ENCODE measurements at places on chromosomes 4 and X.
A peak's percentile ranks its signal among the peaks of the same experiment; 100 is the strongest.

- DNase-seq: peak; percentile 45
These were observed 2.1 kb upstream of the FAT1 start for GRCh38 chr4:186725469-186726425.

DNA sequence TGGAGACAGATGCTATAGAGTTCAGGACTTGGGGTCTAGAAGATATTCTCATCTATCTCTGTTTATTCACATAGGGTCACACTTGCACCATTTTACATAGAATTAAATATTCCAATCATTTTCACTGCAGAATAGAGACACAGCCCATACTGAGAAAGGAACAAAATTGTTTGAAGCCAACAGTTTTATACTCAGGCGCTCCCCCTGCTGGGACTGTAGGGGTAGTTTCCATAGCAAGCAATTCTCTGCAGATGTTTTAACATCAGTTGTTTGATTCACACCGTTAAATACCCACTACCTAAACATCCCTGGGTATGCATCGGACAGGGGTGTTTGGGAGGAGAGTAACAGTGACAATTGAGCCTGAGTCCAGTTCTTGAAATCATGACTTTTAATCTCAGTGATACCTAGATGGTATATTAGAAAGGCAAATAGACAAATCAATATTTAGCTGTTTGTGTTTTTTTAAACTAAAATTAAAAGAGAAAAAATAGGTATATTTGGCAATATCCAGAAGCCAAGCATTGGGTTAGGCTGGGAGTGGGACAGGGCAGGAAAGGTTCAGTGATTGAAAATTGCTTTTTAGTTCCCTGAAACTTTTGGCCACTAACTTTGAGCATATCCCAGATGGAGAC lies 33.8 kb downstream of the LONRF3 start:
- no peak for DNase-seq

DNA sequence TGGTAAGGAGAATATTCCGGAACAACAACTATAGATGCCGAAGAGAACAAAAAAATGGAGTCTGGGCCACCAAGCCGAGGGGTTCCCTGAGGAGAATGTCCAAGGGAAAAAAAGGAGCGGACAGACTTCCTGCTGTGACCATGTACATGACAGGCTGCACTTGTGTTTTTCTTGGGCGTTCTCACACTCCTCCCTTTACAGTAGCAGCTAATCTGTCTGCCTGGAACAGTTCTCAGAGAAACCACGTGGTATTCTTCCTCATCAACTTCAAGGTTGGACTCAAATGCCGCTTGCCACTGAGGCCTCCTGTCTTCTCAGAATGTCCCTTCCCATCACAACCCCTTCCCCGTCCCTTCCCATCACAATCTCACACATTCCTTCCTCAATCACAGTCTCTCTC lies 30.8 kb upstream of the MTNR1A start:
- DNase-seq: no peak

GRCh38 chr4:76305971-76306881 lies at the start of gene STBD1:
Gene STBD1 (plus strand): TSS chr4:76306733. CDS start chr4:76306770, 37 bp downstream.
- peak; percentile 41 for DNase-seq

GRCh38 chr4:184849185-184849584 lies 23.4 kb upstream of the ACSL1 start:
- no peak for DNase-seq

DNA sequence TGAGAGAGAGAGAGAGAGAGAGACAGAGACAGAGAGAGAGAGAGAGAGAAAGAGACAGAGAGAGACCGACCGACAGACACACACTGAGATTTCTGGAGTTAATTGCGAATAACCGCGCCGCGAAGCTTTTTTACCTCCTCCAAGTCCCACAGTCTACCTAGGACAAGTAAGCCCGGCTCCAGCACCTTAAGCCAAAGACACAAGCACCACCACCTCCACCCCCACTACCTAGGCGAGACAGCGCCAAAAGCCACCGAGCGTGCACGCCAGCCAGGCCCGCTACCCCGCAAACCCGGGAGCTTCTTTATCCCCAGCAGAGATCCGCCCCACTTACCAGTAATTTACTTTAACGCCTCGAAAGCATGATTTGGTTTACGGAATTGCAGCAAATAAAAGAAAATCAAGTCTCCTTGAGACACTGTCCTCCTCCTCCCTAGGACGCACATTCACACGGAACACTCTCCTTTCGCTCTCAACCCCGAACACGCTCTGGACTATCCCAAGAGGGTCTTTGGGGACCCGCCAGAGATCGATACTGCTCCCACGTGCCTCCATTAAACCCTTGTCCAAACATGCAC lies 649.6 kb upstream of the DIPK2B start:
- DNase-seq: peak; percentile 15

DNA sequence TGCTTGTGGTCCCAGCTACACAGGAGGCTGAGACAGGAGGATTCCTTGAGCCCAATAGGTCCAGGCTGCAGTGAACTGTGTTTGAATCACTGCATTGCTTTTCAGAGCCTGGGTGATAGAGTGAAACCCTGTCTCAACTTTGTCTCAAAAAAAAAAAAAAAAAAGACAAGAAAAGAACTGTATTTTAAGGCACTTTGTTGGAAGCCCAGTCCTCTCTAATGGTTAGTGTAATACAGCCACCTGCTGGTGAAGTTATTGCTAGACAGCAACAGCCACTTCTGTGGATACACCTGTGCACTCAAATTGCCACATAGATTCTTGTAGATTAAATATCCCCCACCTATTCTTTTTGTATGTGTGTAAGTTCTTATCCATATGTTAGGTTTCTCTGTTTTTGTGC lies 10.1 kb upstream of the FGG start:
- DNase-seq: peak; percentile 1

DNA sequence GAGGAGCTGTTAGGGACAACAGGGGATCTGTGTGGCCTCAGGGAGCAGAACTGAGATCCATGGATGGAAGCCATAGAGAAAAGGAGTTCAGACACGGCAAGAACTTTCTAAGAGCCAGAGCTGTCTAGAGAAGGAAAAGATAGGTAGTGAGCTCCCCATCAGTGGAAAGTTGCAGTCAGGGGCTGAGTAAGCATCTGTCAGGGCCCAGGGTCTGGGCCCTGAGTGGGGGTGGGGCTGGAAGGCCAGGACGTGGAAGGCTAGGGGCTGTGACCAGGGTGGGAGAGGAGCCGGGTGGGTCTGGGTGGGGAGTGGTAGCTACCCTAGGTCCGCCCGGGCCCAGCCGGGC lies 324 bp upstream of the MSN start:
- no peak for DNase-seq

DNA sequence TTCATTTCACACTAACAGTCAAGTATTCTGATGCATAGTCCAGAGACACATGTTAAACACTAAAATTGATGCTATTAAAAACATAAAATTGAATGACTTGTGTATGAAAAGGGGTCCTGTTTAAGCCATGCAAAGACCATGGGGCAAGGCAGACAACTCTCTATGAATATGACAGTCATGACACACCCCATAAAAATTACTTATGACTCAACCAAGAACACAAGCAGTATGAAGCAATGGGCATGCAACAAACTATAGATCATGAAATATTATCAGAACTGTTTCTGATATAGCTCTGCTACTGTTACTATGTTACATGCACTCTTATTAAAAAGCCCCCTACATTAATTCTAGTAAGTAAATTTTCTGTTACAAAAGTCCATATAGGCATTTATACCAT lies 57.5 kb upstream of the ZCCHC13 start:
- DNase-seq: no peak

DNA sequence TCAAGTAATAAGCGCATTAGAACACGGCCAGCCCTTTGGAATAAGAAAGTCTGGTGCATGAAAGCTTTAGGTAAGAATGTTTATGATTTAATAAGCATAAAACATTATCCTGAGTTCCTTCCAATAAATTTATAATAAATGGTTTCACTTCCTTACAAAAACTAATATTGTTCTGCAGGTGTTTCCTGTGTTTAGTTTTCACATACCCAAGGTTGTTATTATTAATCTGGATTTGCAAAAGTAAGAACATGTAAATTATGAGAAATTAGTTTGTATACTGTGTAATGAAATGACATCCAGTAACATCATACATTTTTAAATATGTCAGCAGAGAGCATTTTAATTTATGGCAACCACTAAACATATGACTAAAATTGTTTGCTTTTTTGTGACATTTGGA lies 72.1 kb downstream of the BANK1 start:
- no peak for DNase-seq

- DNase-seq: no peak
These were observed 26.3 kb upstream of the DACH2 start for GRCh38 chrX:86121916-86122315.

- DNase-seq: no peak
These were observed 200.0 kb downstream of the LARP7 start for GRCh38 chr4:112836895-112837294.

DNA sequence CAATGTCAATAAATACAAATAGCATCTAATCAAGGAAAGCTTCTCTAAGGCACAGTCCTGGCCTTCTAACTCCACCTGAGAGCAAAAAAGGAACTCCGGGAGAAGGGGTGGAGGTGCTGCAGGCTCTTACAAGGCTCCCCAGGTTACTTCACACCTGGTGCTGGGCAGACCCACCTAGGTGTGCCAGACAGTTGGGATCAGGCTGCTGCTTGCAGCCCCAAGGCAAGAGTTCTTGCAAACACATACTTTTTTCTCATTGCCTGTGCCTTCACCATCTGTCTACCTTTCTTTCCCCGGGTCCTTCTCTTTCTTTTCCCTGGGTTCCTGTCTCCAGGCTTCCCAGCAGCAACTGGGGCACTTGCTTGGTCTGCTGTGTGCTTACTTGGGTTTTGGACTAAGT lies 81.4 kb upstream of the STIM2 start:
- no peak for DNase-seq

DNA sequence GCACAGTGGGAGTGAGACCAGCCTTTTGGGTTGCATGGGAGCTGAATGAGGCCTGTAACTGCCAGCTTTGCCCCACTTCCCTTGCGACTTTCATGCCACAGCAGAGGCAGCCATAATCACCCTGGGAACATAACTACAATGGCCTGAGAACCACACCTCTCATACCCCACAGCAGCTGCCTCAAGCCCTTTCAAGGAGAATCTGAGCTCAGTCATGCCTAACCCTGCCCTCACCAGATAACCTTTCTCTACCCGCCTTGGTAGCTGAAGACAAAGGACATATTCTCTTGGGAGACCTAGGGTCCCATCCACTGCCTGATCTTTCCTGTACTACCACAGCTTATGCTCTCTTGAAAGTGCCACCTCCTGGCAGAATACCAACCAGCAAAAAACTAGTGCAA lies 599.9 kb upstream of the IGFBP7 start:
- DNase-seq: no peak

- no peak for DNase-seq
These were observed 9.2 kb downstream of the VSIG4 start for GRCh38 chrX:66030505-66031317.

DNA sequence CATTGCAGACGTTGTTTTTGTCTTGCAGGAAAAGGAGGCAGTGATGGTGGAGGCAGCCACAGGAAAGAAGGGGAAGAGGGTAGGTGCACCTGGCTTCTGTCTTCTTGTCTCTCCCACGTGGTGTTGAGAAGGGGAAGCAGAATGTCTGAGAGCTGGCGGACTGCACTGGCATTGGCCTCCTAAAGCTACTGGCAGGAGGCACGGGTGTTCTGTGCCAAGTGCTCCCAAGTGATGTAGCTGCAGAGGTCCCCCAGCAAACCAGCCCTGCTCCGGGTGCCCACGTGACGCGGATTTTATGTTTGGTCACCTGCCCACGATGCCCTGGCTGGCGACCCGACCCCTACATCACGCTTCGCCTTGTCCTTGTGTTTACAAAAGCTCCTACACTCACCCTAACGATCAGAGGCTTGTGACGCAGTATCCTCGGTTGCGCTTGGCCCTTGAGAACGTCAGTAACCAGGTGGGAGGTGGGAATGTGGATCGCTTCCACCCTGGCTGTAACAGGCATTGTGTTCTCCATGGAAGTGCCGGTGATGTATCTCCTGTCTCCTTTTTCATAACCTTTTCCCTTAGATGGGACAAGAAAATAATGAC lies 28.5 kb upstream of the XG start:
- DNase-seq: no peak

DNA sequence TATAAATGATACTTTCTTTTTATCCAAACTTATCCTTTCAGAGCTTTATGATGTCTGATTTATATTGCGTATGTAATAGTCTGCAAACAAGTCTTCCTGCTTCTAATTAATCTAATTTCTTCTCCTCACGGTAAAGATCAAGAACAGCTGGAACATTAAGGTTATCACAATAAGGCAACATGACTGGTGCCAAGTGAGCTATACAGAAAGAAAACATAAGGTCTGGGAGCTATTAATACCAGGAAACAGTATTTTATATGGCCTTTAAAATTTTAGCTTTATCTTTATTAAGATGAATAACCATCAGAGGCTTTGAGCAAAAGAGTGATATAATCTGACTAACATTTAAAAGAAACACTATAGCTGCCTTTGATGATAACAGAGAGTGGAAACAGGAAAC lies 28.7 kb upstream of the CABS1 start:
- no peak for DNase-seq

GRCh38 chr4:3250956-3251690 lies 2.2 kb downstream of the MSANTD1 start:
- no peak for DNase-seq

GRCh38 chrX:317424-318067 lies 1.1 kb downstream of the GTPBP6 start:
- no peak for DNase-seq

DNA sequence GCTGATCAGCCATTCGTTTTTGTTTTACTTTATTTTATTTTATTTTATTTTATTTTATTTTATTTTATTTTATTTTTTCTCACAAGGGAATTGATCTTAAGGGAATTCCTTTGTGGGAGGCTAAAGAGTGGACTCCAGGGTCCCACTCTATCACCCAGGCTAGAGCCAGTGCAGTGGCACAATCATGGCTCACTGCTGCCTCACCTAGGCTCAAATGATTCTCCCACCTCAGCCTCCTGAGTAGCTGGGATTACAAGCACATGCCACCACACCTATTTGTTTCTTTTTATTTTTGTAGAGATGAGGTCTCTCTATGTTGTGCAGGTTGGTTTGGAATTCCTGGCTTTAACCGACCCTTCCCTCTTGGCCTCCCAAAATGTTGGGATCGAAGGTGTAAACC lies 17.5 kb upstream of the PABPC4L start:
- no peak for DNase-seq

- no peak for DNase-seq
These were observed 94.1 kb upstream of the GK2 start for GRCh38 chr4:79502081-79502480.

Data from hypothalamus (tissue), 51 donors.